ENCODE measurements at places on chromosomes 3 and 15. TPM values are rescaled to one million over a fixed set of nuclear protein-coding genes. Genes with fewer than 3 reads are reported as not detected.

- peaks cover 3% of the 10 kb centered on the region for H3K36me3 ChIP-seq
- no peak for DNase-seq
- H3K27ac ChIP-seq, result peak overlapping the region; percentile 88
- H3K4me1 ChIP-seq, result peaks cover 35% of the 10 kb centered on the region
- no peak overlapping the region for H3K4me3 ChIP-seq
Observed at GRCh38 chr3:31581660-31582059, 48.9 kb downstream of the STT3B start.

- DNase-seq, result no peak
- peaks cover 56% of the 10 kb centered on the region for H3K36me3 ChIP-seq
- no peak overlapping the region for H3K4me3 ChIP-seq
- H3K4me1 ChIP-seq, result no peaks in the 10 kb centered on the region
- H3K27me3 ChIP-seq, result no peaks in the 10 kb centered on the region
- H3K27ac ChIP-seq, result no peak overlapping the region
Observed at GRCh38 chr3:56655709-56656108, 27.4 kb downstream of the TASOR start.

- H3K36me3 ChIP-seq, result no peaks in the 10 kb centered on the region
- no peak overlapping the region for H3K4me3 ChIP-seq
- no peaks in the 10 kb centered on the region for H3K4me1 ChIP-seq
Observed at GRCh38 chr3:194107107-194107506, 28.8 kb upstream of the HES1 start.

DNA sequence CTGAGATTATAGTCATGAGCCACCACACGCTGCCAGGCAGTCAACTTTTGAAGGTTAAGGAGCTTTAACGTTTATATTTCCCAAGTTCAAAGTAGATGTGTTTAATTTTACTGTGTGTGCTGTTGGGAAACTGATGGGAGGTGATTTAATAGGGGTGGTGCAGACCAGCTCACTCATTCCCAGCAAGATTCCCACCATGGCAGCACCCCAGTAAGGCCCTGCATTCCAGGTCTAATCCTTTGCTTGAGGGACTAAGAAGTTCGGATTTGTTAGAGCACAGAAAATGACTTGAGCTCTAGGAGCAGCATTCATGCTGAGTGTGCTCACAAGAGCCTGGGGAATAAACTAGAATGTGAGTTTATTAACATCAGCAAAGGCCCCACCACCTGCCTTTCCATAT, 25.2 kb downstream of the TSEN2 start:
- no peak overlapping the region for H3K4me3 ChIP-seq
- peaks cover 26% of the 10 kb centered on the region for H3K4me1 ChIP-seq
- DNase-seq, result no peak

GRCh38 chr3:86814321-86814720, 176.6 kb downstream of the VGLL3 start:
- H3K4me1 ChIP-seq, result no peaks in the 10 kb centered on the region
- no peaks in the 10 kb centered on the region for H3K36me3 ChIP-seq
- no peak for DNase-seq
- no peaks in the 10 kb centered on the region for H3K27me3 ChIP-seq
- no peak overlapping the region for H3K27ac ChIP-seq

DNA sequence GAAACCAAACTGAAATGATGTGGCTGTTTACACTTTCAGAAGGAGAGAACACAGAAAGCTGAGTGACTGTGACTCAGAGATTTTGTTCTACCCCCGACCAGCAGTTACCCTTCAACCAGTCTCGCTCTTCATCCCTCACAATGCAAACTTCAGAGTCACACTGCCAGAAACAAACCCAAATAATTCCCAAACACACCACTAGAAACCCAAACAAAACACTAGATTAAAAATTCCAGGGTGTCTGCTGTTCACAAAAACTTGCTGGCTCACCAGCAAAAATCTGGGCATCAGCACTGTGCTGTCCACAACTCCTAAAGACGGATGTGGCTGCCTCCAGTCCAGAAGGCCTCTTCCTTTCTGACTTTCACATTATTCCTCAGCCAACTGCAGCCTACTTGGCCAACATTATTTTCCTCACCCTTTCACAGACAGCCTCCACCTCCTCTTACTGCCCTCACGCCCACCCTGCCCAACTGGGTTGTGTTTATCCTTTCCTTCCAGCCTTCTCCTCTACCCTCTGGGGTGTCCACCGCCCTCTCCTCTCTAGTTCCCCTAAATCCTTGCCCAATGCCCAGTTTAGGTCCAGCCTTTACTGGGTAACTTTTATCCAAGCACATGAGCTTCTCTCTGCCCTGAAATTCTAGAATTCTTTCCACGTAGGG, 71.4 kb downstream of the MECOM start:
- DNase-seq, result peak; percentile 63
- no peaks in the 10 kb centered on the region for H3K27me3 ChIP-seq
- H3K36me3 ChIP-seq, result no peaks in the 10 kb centered on the region
- H3K27ac ChIP-seq, result peak overlapping the region; percentile 52
- H3K4me1 ChIP-seq, result no peaks in the 10 kb centered on the region

DNA sequence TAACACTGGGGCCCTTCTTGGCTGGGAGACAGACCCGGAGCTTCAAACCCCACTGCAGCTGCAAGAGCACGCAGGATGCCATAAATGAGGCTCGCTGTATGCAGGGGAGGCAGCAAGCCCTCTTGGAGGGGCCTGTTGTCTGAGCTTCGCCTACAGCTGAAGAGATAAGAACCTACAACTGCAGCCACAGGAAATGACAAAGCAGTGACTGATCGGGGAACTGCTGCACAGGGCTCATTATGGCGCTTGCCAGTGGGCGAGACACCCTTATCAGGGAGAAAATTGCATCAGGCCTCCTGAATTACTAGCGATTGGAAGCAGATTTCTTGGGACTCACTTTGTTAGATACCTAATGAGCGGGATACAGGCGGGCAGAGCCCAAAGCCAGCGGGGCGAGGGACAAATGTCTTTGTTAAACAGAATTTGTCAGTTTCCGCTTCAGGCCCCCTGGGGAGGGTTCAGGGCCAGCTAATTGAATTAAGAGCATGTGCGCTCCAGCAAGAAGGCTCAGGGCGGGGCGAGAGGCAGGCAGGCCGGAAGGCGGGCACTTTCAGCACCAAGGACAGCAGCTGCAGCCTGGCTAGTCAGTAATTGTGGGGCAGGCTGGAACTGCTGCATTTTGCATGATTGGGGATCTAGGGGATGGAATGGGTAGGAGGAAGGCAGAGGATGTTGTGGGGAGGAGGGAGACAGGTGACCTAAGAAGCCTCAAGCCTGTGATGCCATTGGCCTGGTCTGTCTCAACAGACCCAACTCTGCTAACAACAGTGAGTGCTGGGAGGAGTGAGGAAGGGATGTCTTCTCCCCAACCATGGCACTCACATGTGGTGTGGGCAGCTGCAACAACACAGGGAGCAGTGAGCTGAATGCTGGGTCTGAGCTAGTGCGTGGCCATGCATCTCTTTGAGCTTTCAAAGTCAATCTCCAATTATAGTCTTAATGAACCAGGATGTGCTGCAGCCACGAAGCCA, 55.3 kb downstream of the CCDC33 start:
- no peaks in the 10 kb centered on the region for H3K27me3 ChIP-seq
- peaks cover 13% of the 10 kb centered on the region for H3K4me1 ChIP-seq
- H3K36me3 ChIP-seq, result no peaks in the 10 kb centered on the region
- H3K27ac ChIP-seq, result no peak overlapping the region

The GNAT1 gene
- not detected for total RNA-seq
